Breast epithelium (tissue), 4 donors: ENCODE measurements at places on chromosomes 1 and 21.

DNA sequence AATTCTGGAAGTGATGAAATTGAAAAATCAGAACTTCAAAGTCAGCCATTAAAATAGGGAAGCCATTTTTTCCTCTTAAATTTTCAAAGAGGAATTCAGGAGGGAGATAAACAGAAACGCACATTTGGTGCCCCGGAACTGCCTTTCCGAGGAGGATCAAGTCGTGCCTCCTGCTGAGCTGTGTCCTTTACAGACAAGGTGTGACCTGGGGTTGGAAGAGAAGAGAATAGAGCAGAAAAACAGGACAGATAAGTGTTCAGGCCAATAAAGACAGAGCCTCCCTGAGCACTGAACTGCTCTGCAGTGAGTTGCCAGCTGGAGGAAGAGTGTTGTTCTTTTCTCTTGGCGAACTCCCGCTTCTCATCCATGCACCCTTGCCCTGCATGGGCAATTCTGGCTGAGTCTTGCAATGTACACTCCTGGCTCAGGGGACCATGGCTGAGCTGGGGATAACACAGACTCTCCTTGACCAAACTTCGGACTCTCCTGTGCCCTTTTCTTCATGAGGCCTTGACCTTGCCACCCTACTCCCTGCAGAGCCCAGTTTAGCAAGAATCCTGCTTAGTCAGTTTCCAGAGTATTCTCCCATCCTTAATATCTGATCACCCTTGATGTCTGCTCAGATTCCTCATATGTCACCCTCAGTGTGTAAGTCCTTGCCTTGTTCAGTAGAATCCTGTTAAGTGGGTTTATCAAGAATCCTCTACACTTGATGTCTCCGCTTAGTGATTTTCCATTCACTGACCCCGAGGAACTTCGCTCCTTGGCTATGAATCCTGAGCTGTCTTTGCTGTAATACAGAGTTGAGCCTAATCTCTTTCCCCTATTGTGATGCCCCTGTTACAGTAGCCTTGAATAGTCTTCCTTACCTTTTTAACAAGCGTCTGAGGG, 1.3 kb upstream of the MTARC1 start:
- DNase-seq: no peak

DNA sequence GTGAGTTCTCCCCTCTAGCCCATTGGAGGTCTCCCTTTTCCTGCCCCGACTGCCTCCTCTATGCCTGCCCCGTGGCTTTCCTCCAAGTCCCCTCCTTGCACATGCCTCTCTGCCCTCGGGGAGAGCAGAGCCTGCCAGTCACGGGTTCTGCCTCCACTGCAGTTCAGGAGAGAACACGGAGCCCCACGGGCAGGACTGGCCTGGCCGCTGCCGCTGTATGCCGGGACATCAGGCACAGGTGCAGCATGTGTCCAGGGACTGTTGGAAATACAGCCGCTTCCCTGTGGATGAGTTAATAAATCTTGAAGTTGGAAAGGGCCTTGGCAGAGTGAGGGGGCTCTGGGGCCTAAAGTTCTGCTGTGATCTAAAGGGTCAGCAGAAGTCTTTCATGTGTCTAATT, 676.6 kb downstream of the MATN1 start:
- DNase-seq: no peak

DNA sequence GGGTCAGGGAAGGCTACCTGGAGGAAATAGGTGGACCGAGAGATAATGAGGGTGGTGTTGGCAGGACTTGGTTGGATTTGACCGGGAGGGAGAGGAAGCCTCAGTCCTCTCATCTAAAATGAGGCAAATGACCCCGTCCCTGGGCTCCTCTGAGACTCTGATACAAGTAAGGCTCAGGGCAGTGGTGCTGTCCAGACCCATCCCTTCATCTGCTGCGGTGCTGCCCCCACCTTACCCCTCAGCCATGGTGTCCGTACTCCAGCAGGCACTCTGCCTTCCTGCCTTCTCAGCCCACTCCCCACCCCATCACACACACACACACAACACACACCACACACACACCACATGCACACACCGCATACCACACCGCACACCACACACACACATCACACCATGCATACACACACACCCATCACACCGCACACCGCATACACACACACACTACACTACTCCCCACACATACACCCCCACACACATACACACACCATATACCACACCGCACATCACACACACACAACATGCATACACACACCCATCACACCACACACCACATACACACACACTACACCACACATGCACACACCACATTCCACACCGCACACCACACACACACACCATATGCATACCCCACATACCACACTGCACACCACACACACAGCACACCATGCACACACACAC, 29.4 kb upstream of the SLC26A9 start:
- DNase-seq: no peak

DNA sequence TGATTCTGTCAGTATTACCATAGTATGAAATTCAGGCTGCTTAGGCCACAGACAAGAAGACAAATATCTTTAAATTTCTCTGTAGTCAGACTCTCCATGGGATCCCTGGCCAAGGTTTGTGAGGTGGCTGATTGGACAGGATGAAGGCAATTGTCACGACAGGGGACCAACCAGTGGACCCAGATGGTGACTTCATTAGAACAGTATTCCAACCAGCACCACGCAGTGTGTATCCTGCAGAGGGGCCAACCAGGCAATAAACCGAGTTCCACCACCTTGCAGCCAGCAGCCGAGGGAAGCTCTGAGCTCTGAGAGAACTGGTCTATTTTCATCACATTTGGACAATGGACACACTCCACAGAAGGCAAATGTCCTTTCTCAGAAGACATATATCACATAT, 16.1 kb downstream of the DSCAM start:
- no peak for DNase-seq
